ENCODE measurements at places on chromosomes 6 and 20.

- no peak for DNase-seq
Measured at GRCh38 chr6:48619771-48620170, 508.8 kb upstream of the PTCHD4 start.

DNA sequence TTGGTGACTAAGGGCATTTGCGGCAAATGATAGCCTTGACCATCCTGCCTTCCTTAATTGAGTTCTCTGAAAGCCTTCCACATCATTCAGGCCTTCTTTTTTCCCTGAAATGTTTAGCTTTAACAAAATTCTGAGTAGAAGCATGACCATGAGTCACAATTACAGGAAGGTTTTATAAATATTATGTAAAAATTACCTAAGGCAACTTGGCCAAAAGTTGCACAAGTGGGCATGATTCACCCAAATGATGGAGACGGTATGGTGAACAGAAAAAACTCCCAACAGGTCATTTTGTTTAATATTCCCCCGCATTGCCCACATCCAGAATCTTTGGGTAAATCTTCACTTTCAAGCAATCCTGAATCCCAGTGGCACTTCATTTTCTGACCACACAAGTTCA is 37.0 kb downstream of the MC3R start:
- no peak for DNase-seq

DNA sequence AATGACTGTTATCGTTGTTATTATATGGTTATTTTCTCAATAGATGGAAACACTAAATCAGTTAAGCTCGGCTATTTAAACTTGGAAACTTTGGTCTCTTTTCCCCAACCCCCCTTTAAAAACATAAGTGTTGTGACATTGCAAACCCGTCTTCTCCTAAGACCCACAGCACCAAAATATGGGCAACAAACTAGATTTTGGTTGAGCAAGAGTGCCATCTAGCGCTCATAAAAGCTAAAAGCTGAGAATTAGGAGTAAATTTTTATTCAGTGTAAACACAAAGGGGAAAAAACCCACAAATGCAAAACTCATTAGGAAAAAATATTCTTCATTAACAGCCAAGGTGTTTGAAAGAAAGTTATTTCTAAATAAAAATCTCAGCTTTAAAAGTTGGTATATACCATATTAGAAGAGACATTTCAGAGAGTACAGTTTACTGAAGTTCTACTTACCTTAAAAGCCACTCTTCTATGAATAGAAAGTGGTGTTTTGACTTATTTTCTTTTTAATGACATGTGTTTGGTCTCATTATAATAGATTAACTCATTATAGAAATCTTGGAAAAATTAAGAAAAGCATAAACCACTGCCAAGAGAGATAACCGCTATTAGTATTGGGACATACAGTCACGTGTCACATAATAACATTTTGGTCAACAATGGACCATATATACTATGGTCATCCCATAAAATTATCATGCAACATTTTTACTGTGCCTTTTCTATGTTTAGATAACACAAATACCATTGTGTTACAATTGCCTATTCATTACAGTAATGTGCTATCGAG is 21.1 kb downstream of the SESN1 start:
- no peak for DNase-seq

DNA sequence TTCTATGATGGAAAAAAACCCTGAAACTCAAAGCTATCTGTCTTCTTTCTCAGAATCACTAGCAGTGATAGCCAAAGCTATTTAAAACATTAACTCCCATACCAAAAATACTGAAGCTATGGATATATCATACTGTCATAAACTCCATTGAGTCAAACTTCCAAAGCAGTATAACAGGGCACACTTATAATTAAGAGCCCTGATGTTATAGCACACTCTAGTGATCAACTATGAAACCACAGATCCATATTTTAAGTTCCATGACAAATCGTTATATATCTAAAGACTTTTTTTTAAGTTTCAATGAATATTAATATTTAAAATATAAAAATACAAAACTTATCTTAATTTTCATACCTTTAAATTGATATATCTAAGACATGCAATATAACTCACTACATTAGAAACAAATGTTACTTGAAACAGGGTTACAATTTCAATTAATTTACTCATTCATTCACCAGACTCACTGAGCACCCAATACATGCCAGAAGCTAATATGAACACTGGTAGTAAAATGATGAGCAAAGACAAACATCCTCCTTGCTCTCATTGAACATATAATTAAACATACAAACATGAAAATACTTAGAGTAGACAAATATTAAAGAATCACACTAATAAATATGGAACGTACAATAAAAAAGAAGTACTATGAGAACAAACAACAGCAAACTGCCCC is 69.3 kb downstream of the IBTK start:
- DNase-seq = no peak

DNA sequence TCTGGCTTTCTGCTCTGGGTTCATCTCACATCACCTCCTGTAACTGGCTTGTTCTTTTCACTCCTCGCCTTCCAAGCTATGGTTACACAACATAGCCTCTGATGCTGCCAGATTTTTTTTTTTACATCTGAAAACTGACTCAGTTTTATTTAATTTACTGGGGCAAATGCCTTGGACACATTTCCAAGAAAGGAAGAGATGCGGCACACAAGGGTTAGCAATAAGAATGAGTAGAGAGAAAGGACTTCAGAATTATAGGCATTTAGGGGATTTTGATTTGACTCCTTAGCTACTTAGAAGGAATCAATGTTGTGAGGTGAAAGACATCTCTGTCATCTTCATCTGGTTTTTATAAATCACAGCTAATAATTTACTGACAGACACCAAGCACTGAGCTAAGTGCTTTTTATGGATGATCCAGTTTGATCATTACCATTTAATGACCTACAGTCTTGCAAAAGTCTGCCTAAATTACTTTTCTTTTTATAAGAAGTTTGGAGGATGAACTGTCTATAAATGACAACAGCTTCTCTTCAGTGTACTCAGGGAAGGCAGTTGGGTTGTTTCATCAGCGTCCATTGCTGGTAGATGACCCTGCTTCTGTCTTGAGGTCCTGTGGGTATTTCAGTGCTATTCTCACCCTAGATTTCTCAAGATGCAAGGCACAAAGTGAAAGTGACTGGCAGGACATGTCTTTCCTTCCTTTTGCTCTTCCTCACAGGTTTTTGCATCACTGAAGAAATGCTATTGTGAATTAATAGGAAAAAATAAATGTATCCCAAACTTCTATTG is 31.1 kb downstream of the LAMA4 start:
- no peak for DNase-seq

- no peak for DNase-seq
Measured at GRCh38 chr20:37081717-37082289, 14.0 kb downstream of the RBL1 start.

GRCh38 chr6:89952105-89952671 is 57.9 kb downstream of the GJA10 start:
- no peak for DNase-seq

- no peak for DNase-seq
Measured at GRCh38 chr20:8807480-8808201, 261.2 kb upstream of the PLCB4 start.

- no peak for DNase-seq
Measured at GRCh38 chr6:10368861-10369260, 46.0 kb downstream of the TFAP2A start.

DNA sequence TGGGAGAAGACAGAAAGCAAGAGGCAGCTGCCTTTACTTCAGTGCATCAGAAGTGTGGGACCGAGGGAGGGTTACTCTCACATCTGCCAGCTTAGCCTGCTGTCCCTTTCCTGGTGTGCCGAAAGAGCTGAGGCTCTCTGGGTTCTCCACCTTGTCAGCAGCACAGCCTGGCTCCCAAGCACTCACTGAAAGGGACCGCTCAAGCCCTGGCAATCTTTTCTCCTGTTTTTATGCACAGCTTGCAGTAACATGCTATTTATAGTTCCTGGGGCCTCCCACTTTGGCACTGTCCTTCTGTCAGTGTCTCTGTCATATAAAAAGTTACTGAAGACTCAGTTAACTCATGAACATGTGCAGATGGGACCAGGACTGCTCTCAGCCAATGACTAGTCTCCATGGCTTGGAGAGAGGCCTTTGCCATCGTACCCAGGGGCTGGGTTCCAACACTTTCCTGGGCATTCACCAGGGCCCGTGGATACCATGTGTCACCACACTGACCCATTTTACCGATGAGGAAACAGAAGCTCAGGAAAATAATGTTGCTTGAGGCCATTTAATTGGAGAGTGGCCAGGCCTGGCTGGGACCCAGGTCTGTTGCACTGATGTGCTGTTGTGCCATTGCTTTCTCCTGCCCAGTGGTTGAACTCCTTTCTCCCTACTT is 46.2 kb downstream of the PANK2 start:
- DNase-seq = no peak

- DNase-seq = no peak
Measured at GRCh38 chr6:18444111-18444510, 57.0 kb downstream of the RNF144B start.

GRCh38 chr6:36514554-36515456 is 32.5 kb downstream of the STK38 start:
- no peak for DNase-seq

DNA sequence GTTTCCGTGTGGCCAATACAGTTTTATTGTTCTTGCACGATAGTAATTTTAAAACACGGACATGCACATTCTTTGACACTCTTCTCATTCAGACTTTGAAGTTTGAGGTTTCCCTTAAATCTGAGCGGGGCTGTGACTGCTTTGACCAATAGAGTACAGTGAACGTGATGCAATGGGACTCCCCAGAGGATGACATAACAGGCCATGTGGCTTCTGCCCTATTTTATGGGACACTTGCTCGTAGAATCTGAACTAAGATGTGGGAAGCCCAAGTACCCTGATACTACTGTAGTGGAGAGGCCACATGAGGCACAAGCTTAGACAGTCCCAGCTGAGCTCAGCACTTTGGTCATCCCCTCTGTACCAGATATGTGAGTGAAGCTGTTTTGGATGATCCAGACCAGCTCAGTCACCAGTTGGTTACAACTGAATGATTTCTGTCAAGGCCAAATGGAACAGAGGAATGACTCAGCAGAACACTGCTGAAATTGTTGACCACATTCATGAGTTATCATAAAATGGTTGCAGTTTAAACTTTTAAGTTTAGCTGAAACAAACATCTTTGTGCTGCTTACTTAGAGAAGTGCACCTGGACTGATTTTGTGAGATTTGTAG is 279.4 kb downstream of the RFPL4B start:
- DNase-seq = no peak

DNA sequence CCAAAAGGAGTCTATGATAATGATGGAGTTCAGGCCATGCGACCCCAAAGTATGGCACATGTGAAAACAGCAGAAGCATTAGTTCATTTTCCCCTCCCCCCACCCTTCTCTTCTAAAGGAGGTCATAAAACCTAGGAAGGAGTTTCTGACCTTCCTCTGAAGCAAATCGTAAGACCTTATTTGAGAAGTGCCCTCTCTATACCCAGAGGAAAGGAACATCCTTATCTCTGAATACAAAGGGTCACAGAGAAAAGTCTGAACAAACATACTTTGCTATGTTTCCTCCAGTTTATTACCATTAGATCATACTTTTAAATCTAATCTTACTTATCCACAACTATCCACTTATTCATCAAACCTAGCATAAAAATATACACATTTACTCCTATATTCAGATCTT is 48.6 kb downstream of the SLX4IP start:
- no peak for DNase-seq

DNA sequence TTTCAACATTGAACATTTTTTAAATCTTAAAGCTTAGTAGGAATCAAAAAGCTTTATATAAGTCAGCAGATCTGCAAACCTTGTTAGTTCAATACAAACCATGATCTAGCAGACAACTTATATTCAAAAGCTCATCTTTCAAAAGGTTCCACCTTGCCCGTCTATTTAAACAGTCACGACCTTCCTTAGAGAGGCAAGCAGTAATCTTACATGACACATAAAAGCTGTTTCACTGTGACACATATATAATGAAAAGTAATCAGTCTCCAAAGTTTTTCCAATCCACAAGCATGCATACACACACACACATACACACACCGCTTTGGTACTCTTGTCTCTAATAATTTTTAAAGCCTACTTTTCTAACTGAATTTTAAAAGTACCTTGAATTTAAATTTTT is 12.9 kb downstream of the SOD2 start:
- DNase-seq = no peak

DNA sequence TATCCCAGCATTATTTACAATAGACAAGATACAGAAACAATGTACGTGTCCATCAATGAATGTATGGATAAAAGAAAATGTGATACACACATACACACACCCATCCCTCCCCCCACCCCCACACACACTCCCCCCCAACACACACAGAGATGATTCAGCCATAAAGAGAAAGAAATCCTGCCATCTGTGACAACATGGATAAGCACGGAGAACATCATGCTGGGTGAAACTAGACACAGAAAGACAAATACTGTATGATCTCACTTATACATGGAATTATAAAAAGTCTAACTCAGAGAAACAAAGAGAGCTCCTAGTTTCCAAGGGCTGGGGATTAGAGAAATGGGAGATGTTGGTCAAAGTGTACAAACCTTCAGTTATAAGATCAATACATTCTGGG is 104.8 kb upstream of the LY86 start:
- no peak for DNase-seq

DNA sequence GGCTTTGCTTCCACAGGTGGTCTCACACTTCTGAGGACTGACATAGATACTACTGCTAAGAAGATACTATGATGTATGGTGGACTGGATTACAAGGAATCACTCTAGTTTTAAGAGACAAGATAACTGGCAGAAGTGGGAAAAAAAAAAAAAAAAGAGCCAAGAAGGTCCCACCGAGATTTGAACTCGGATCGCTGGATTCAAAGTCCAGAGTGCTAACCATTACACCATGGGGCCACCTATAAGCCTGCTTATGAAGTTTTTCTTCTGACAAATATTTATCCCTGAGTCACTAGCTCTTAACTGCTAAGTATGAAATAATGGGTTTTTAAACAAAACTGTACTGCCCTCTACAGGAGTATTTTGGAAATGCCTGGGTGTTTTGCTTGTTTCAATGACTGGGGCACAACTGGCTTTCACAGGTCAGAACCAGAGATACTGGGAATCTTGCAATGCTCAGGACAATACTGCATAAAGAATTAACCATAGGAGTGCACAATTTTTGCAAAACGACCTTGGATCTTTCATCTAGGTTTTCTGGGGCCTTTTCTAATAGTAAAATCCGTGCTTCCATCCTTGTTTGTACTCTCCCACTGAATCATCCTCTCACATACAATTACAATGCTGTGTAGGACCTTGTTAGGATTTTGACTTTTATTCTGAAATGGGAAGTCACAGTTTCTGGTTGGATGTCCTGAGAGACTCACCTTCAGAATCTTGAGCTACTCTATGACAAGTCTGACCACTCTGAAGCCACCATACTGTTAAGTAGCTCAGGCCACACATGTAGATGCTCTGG is 116.3 kb downstream of the OR2B2 start:
- DNase-seq = peak; percentile 59
